Stimulated activated CD4-positive, alpha-beta T cell treated with anti-CD3 and anti-CD28 coated beads, Interleukin-1b, Interleukin-23, amount 100 ng/mL, for 1 hour (primary cell): ENCODE measurements at places on chromosomes 2 and 18.

DNA sequence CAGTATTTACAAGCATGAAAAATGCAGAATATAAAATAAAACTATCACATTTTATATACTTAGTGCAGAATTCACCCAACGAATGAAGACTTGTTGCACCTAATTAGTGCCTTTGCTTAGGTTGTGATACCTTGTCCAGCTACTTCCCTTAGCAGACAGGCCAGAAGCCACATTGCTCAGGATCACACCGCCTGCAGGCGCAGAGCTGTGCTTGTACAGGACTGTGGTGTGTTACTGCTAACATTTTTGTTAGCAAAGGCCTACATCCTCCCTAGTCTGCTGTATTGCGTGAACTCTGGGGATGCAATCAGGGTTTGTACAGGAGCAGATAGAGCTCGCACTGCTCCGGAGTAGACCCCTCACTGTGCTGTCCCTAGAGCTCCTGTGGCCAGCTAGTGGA, 336.9 kb downstream of the CBLN2 start:
- DNase-seq, result no peak

GRCh38 chr2:24820598-24821432, 27.6 kb downstream of the CENPO start:
- DNase-seq, result no peak

- DNase-seq, result no peak
Observed at GRCh38 chr18:21180588-21180987, 61.4 kb upstream of the GREB1L start.

DNA sequence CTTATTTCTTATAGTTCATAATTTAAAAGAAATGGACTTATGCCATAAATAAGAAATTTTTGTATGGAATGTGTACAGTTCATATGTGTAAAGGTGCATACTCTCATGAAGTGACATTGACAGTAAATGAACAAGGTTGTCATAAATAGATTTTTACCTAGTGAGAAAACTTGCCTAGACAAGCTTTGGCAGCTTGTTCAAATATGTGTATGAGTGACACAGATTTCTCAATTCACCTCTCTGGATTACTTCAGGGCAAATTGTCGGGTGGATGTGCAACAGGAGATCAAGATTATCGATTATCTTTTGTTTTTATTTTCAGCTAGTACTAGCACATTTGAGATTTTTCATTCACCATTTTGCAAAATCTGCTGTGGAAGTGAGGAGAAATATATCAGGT, 758.1 kb upstream of the ACVR2A start:
- no peak for DNase-seq

- DNase-seq, result no peak
Observed at GRCh38 chr2:128228894-128229293, 89.8 kb downstream of the HS6ST1 start.

DNA sequence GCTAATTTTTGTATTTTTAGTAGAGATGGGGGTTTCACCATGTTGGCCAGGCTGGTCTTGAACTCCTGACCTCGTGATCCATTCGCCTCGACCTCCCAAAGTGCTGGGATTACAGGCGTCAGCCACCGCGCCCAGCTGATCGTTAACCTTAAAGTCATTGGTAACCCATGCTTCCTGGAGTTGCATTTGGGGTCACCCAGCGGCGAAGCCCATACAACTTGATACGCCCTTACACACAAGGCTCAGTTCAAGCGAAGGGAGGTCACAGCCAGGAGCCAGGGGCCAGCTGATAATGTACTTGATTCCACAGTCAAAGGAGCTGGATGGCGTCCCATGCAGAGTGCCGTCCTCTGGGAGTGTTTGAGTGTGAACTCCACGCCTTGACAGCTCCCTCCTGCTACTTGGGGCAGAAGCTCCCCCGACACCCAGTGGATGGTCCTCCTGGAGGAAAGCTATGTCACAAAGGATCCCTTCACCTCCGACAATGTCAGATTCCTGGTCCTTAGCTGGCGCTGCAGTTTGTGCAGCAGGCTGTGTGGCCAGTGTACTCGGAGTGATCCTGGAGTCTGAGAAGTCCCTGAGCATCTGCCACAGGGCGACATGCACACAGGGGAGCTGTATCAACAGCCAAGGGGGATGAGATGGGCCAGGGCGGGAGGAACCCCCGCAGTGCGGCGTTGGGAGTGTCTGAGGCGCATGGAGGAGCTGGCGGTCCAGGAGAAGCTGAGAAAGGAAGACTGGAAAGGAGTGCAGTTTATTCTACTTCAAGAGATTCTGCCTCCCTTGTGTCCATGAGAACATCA, 7.9 kb downstream of the CLHC1 start:
- no peak for DNase-seq

- DNase-seq, result no peak
Observed at GRCh38 chr2:191530618-191531017, 147.3 kb upstream of the NABP1 start.

GRCh38 chr2:126774761-126775160, 118.8 kb downstream of the GYPC start:
- no peak for DNase-seq
